RPMI8226 (cell line): ENCODE measurements at places on chromosomes 4 and X.

GRCh38 chr4:152165146-152165545 lies 370.7 kb downstream of the FBXW7 start:
- DNase-seq, result no peak

GRCh38 chrX:153723351-153724251 lies 586 bp downstream of the BCAP31 start:
- DNase-seq, result peak; percentile 73

DNA sequence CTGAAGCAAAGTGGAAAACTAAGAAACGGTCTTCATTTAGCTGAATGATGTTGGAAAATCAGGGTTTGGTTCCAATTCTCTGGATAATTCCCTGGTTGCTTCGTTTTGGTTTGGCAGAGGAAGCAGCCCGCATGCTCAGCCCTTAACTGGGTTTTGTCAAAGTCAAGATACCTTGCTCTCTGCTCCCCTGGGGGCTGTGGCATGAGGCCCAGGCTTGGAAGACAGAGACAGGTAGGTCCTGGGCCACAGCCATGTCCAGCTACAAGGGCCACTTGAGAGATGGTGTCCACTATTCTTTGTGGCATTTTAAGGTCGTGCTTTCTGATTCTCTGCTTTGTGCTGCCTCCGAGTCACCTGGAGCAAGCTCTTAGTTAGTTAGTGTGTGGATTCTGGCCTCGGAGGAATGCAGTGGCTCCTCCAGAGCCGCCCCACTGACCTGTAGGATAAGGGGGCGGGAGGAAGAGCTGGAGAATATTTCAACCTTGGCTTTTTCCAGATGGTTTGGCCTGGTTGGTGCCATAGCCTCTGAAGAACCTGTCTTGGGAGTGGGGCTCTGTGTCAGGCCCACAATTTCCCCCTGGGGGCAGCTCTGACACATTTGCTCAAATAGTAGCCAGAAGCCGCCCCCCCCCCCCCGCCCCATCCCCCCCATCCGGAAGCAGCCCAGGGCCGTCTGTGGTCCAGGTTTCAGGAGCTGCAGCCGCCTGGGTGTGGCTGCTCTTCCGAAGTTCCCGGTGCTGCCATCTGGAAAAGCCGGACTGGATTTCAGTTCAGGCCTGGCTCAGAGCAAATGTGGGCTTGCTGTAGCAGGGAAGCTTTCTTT lies 147.1 kb downstream of the NHS start:
- peak; percentile 13 for DNase-seq

DNA sequence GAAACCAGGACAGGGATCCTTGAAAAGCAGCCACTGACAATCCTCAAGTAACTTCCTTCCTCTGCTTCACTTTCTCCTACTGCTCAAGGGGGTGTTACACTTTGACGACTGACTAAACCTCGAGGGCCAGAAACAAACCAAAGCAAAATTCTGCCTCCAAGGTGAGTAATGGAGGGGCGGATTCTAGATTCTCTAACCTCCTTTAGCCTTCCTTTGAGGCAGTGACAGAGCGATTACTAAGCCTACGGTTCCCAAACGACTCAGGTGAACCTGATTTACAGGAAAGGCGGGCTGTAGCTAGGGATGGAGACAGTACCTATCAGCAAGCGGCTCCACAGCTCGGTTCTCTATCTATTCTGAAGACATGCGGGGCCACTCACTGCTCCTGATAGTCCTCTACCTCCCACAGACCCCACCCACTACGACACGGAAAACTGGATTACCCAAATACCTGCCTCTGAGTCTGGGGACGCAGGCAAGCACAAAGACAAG lies 487 bp downstream of the TBCK start:
- peak; percentile 16 for DNase-seq

DNA sequence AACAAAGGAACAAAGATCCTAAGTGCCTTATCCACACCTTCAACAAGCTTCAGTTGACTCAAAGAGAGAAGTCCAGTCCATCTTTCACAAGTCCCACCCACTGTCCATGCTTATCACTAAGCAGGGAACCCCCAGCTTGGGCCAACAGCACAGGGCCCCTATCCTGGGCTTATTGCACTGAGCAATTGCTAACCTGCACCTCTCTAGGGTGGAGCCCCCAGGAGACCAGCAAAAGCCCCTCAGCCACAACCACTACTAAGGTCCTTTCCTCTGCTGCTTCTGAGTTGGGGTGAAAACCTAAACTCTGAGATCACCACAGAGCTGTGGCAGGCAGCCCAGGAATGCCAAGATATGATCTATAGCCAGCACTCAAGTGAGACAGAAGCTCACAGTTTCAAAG lies 96.7 kb upstream of the PBDC1 start:
- no peak for DNase-seq

- DNase-seq, result no peak
These were observed 57.3 kb downstream of the GSTCD start for GRCh38 chr4:105765690-105766407.

- DNase-seq, result no peak
These were observed 136.5 kb downstream of the PRKX start for GRCh38 chrX:3576886-3577501.

GRCh38 chr4:140222171-140222570 lies 68.2 kb upstream of the MAML3 start:
- DNase-seq, result no peak
